ENCODE measurements at places on chromosomes 5 and 9.

DNA sequence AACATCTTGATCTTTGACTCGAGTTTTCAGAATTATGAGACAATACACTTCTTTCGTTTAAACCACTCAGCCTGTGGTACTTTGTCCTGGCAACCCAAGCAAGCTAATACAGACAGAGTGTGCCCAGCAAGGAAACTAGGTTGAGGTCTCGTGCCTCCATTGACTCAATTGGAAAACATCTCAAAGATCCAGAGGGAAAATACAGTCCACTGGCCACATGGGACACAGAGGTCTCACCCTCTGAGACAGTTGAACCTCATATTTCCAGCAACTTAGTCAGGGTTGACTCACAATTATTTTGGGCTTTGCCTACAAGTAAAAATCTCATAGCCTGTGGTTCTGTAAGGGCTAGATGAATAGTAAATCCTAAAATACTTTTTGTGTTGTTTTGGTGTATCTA is 631.5 kb downstream of the MTRR start:
- DNase-seq, result no peak

DNA sequence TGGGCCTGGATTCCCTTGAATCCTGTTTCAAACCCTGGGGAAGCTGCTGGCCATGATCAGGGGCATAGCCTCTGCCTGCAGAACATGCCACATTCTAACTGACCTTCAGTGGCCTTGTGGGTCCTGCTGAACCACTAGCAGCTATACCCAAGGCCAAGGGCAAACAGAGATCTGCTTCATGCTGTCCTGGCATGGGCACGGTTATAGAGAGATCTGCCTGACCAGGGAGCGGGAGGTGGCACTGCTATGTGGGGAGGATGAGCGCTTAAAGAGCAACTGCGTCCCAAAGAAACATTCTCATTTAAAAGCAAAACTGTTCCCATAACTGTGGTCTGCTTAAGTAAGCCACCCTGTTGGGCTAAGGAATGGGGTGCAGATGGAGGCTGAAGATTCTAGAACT is 36.5 kb upstream of the SYNPO start:
- DNase-seq, result no peak

DNA sequence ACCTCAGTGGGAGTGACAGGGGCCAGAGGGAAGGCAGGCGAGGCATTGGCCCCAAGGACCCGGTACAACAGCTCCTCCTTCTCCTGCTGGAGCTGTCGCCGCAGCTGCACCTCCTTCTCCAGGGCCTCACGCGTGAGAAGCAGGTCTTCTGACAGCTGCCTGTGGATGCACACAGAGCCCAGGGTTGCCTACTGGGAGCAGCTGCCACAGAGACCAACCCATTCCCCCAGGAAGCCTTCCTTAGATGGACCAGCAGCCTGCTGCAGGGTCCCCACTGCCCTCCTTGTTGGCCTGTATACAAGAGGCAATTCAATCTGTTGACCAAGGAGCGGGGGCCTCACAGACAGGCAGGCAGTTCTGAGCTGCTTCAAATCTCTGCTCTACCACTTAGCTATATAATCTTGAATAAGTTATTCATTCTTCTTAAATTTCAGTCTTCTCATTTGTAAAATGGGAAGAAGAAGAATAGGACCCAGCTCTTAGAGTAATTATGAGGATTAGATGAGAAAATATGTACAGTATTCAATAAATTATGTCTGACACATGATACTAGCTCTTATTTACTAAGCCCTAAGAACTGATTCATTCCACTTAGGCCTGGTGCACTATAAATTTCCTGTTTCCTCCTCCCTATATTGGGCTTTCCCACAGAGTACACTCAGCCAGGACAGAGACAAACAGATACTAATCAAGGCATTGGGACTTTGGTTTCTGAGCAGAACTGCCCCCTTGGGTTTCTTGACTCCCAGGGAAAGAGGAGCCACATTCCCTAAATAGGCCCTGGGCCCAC is 26.1 kb upstream of the ANXA6 start:
- DNase-seq, result no peak

DNA sequence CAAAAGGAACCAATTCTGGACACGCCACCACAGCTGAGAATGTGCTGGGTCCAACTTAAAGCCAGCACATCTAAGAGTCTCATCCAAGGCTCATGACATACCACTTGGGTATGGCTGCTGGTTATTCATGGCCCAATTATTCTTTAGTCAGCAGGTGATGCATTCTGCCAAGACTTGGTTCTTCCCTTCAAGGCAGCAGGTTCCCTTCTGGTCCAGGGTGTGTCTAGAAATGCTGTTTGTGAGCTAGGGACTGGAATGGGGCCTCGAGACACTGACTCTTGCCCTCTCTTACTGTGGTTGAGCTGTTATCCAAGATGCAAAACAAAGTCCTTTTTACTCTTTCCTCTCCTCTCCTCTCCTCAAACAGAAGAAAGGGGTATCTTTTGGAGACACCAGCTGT is 522.6 kb downstream of the HINT1 start:
- no peak for DNase-seq

Data from activated CD4-positive, alpha-beta T cell treated with anti-CD3 and anti-CD28 coated beads, Interleukin-10, Interleukin-2, amounts not matched to agents 100 ng/mL and 50 ng/mL, durations not matched to agents 16 hours and 8 hours (primary cell).